ENCODE measurements at places on chromosomes 1 and 21. TPM values are rescaled to one million over a fixed set of nuclear protein-coding genes. Genes with fewer than 3 reads are reported as not detected.

CFHR2 gene
- total RNA-seq: not detected

VSIG8 gene
- total RNA-seq: not detected

KRTAP19-3 gene
- not detected for total RNA-seq

UTS2 gene
- total RNA-seq: not detected

SPEN gene
- total RNA-seq: 44.6 TPM

NTMT2 gene
- not detected for total RNA-seq

IRF6 gene
- 422 TPM for total RNA-seq

ESPN gene
- 2.5 TPM for total RNA-seq

MRPS21 gene
- total RNA-seq: 27.3 TPM

LY9 gene
- not detected for total RNA-seq

GPX7 gene
- total RNA-seq: 1.4 TPM

PSRC1 gene
- total RNA-seq: 4.3 TPM

C4BPA gene
- total RNA-seq: not detected

HUNK gene
- not detected for total RNA-seq

PPIAL4G gene
- not detected for total RNA-seq

SH2D1B gene
- total RNA-seq: not detected

All from mammary epithelial cell (primary cell).